ENCODE measurements at places on chromosomes 5 and 9.

GRCh38 chr5:170513856-170514525 is 10.2 kb downstream of the KCNIP1 start:
- no peak for DNase-seq

DNA sequence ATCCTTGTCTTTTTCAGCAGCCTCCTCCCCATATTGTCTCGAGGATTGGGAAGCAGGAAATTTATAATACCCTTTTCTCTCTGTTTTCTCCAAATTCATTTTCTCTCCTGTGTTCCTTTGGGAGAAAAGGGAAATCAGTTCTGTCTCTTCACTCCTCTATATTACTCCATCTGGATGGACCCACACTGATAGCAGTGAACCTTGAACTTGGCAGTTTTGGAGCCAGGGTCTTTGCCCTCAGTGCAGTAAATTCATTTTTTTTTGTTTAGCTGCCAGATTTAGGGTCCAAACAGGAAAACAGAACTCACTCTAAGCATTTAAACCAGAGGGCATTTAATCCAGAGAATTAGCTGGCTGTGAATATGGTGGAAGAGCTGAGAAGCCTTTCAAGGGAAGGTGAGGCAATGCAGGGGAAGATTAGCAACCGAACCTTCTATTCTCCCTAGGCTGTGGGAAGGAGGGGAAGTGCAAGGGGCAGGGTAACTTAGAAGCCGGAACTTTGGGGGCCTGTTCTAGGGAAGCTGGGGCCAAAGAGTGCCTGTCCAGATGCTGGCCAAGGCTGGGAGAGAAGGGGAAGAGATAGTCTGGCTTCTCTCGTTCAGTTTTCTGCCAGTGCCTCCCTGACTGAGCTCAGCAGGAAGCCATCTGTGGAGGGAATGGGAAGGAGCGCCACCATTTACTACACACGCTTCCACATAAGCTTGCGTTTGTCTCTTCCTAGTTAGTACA is 16.3 kb upstream of the NPR2 start:
- no peak for DNase-seq

DNA sequence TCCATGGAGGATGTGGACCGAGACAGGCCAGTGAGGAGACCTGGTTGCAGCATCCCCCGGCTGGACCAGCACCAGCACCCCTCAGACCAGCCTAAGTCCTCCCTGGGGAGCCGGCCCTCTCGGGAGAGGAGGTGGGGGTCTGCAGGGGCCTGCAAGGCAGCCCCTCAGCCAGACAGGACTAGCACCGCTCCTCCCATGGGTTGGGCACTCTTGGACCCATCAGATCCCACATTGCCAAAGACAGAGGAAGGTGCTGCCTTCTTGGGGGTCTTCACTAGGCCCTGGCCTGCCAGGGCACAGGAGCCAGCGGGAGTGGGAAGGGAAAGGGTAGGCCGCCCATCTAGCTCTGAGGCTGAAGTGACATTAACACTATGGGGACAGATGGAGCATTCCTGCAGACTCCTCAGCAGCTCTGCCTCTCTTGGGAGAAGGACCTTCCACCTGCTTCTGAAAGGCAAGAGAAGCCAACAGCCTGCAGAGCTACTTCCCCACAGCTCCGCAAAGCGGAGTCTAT is 6.8 kb downstream of the IL13 start:
- DNase-seq: no peak

DNA sequence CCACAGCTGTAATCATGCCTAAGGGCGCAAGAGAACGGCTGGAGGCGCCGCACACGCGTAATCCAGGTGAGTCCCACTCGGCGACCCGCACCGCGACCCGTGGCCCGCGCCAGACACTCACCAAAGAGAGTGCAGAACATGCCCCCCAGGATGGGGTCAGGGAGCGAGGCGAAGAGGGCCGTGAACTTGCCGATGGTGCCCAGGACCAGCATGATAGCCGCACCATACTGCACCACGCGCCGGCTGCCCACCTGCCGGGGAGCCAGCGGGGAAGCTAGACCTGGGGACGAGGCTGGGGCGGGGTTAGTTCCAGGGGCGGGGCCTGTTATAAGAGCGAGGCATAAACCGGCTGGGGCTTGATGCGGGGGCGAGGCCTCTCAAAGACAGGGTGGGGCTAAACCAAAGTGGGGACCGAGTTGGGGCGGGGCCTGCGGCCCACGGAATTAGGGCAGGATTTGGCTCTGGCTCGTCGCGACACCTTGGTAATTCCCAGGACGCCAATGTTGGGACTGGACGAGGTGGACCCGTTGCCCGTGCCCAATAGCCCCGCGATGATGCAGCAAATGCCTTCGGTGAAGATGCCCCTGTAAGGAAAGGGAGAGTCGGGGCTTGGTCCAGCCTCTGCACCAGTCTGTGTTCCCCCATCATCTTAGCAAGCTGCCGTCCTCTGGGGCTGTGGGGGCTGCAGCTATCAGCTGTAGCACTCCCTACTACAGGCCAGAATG is 4.8 kb downstream of the SLC23A1 start:
- DNase-seq: no peak

- DNase-seq: no peak
Observed at GRCh38 chr9:5832071-5832537, 813 bp downstream of the ERMP1 start.

DNA sequence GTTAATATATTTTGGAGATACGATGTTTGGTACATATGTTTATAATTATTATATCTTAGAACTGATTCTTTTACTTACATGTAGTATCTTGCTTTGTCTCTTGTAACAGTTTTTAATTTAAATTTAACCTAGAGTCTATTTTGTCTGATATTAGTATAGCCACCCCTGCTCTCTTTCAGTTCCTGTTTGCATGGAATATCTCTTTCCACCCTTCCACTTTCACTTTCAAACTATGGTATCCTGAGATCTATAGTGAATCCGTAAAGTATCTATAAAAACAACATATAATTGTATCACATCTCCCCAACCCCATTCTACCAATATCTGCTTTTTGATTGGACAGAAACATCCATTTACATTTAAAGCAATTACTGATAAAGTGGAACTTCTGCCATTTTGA is 7.2 kb downstream of the IRGM start:
- DNase-seq: no peak

DNA sequence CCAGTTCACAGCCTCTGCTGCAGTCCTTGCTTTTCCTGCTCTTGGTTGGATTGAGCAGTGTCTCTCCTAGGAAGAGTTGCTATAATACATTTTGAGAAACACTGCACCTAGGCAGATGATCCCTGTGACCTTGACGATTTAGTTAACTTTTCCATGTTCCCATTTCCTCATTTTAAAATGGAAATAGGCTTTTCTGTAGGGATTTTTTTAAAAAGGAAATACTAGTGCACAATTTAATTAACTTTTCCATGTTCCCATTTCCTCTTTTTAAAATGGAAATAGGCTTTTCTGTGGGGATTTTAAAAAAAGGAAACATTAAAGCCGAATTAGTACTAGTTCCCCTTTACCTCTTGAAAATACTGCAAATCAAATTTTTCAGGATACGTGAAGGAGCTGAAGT is 4.7 kb downstream of the ATP6V0E1 start:
- no peak for DNase-seq

DNA sequence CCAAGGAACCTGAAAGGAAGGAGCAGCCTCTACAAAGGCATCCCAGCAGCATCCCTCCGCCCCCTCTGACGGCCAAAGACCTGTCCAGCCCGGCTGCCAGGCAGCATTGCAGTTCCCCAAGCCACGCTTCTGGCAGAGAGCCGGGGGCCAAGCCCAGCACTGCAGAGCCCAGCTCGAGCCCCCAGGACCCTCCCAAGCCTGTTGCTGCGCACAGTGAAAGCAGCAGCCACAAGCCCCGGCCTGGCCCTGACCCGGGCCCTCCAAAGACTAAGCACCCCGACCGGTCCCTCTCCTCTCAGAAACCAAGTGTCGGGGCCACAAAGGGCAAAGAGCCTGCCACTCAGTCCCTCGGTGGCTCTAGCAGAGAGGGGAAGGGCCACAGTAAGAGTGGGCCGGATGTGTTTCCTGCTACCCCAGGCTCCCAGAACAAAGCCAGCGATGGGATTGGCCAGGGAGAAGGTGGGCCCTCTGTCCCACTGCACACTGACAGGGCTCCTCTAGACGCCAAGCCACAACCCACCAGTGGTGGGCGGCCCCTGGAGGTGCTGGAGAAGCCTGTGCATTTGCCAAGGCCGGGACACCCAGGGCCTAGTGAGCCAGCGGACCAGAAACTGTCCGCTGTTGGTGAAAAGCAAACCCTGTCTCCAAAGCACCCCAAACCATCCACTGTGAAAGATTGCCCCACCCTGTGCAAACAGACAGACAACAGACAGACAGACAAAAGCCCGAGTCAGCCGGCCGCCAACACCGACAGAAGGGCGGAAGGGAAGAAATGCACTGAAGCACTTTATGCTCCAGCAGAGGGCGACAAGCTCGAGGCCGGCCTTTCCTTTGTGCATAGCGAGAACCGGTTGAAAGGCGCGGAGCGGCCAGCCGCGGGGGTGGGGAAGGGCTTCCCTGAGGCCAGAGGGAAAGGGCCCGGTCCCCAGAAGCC is 30.8 kb downstream of the CD180 start:
- DNase-seq: peak; percentile 64

DNA sequence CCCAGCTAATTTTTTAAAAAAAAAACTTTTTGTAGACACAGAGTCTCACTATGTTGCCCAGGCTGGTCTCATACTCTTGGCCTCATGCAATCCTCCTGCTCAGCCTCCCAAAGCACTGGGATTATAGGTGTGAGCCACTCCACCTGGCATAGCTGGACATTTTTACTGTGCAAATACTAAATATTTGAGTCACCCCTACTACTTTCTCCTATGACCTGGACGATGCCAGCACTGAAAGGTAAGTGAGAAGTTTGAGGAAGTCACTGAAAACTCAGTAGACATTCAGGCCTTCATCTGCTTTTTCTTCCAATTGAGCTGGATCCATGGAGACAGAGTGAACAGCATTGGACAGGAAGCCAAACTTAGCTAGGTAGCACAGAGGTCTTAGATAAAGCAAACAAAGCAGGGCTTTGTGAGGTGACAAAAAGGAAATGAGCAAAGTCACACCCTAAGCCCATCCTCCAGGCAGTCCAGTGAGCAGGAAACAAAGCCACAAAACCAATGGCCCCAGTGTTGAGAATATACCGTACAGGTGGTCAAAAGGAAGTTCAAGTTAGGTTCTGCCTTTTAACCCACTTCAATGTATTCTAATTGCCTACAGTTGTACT is 192.6 kb upstream of the RASA1 start:
- peak; percentile 84 for DNase-seq

- no peak for DNase-seq
Observed at GRCh38 chr9:112823257-112823656, 67.4 kb downstream of the SLC46A2 start.

GRCh38 chr5:81950996-81951395 is 20.8 kb upstream of the ATG10 start:
- no peak for DNase-seq

DNA sequence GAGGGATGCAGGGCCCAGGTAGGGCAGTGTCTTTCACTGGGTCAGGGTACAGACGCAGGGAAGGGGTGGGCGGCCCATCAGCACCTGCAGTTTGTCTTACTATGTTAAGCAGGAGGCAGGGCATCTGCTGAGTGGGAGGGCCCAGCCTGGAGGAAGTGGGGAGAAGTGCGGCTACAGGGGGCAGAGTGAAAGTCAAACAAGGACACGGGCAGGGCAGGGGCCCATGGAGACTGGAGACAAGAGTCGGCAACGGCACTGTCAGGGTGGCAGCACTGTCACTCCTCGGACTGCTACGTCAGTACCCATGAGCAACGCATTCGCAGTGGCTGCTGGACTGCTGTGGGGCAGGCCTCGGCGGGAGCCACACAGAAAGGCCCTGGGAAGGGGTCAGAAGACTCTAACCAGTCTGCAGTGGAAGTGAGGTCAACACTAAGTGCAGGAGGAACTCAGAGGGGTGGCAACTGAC is 19.7 kb downstream of the CAMSAP1 start:
- peak; percentile 70 for DNase-seq

DNA sequence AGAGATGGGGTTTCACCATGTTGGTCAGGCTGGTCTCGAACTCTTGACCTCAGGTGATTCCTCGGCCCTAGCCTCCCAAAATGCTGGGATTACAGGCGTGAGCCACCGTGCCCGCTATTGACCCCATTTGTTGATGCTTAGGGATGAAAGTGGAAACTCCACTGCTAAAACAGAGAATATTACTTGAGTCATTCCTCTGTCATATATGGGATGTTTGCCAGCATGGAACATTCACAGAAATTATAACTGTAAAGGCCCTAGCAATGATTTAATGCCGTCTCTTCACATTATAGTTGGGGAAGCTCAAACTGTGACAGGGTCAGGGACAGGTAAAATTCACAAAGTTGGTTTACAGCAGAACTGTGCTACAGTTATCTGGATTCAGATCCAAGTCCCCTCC is 94.5 kb downstream of the TMC1 start:
- no peak for DNase-seq

GRCh38 chr5:172054611-172055153 is 48.2 kb upstream of the FBXW11 start:
- no peak for DNase-seq

DNA sequence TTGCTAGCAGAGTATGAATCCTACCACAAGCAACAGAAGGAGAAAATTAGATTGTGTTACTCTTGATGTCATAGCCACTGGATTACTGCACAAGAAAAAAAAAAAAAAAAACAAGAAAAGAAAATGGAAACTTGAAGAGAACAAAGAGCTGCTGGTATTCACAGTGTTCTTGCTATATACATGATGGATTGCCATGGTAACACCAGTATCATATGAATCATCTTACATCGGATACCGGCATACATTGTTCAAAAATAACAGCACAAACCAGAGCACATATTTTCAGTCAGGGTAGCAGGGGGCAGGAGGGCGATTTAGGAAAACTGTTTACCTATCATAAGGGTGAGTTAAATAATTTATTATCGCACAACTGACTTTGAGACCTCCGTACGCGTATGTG is 472.9 kb downstream of the PDE4D start:
- DNase-seq: no peak

DNA sequence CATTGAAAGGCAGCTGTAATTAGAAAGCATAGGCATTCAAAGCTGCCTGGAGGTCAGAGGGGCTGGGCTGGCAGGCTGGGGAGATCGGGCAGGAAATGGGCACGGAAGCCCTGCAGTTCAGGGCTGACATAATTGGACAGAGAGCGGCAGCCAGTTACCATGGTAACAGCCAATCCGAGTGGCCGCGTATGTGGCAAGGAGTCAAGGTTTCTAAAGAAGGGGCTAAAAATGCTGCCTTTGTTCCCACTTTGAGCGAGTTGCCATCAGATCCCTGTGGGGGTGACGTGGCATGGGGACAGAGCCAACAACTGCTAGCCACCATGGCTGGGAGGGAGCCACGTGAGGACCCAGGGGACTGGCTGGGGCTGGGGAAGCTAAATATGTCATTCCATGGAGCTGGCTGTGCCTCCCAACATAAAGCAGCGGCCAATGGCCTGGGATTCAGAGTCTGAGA is 44.7 kb upstream of the NDFIP1 start:
- DNase-seq: peak; percentile 80
